C1 segment of cervical spinal cord (tissue), 14 donors: ENCODE measurements at places on chromosomes 11 and 22.

GRCh38 chr11:130068546-130068985, 1.1 kb upstream of the APLP2 start:
- no peak for DNase-seq

DNA sequence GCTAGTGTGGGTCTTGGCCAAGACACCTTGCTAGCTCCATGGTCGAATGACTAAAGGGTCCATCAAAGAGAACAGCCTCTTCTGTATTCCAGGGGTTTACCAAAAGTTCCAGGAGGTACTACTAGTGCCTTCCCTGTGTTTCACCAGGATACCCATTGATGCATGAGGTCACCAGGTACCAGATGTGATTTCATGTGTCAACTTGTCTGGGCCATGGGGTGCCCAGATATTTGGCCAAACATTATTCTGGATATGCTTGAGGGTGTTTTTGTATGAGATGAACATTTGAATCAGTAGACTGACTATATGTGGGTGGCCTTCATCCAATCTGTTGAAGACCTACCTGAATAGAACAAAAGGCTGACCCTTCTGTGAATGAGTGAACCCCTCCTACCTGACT, 92.8 kb downstream of the GALNT18 start:
- no peak for DNase-seq

DNA sequence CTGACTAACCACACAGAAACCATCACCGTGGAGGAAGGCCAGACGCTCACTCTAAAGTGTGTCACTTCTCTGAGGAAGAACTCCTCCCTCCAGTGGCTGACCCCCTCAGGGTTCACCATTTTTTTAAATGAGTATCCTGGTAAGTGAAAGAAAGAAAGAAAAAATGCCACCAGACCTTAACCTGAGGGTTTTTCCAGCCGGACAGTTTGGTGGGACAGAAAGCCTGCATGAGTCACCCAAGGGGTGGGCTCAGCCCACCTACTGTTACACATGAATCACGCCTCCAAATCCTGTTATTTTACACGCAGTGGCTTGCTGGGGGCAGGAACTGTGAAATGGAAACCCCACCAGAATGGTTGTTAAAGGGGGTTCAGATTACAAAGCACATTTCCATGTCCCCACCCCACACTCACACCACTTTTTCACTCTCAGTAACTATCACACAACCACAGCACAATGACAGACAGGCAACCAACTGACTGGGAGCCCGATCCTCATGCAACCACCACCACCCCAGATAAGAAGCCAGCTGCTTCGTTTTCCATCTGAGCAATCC, 11.9 kb downstream of the CRTAM start:
- no peak for DNase-seq

DNA sequence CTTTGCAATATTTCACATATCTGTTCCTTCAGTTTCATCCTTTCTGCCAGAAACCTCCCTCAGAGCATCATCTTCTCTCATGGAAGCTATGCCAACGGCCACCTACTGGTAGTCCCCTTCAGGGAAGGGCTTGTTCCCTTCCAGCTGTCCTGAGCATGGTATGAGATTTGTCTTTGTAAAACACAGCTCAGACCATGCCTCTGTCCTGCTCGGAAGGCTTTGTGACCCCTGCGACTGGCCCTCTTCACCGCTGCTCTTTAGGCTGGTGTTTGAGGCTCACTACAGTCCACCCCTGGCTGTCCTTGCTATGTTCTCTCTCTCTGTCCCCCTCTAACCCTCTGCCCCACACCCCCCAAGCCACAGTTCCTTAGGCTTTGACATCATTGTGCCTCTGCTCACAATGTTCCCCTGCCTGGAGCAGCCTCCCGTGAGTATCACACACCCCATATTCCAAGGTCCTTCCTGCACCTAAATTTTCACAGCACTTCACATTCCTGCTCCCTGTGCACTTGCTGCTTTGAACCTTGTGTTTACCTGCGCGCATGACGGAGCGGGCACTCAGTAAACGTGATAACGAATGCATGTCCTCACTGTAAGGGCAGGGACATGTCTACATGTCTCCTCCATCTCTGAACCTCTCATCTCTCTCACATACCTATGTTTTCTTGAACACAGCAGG, 24.0 kb upstream of the ACER3 start:
- DNase-seq, result no peak

- DNase-seq, result no peak
These were observed 106.4 kb upstream of the KIRREL3 start for GRCh38 chr11:127106938-127107337.

GRCh38 chr11:58900479-58901420, 38.5 kb upstream of the GLYATL1 start:
- peak; percentile 14 for DNase-seq

DNA sequence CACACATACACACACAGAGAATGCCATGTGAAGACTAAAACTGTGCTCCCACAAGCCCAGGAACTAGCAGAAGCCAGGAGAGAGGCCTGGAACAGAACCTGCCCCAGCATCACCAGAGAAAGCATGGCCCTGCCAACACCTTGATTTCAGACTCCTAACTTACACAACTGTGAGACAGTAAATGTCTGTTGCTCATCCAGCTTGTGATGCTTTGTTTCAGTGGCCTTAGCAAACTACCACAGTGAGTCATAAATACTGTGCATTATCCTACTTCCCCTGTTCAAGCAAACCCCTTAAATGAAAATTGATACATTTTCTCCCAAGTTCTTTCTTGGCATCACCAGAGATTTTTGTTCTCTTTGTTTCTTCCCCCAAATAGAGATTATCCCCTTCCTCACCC, 1539.4 kb upstream of the TENM4 start:
- no peak for DNase-seq

DNA sequence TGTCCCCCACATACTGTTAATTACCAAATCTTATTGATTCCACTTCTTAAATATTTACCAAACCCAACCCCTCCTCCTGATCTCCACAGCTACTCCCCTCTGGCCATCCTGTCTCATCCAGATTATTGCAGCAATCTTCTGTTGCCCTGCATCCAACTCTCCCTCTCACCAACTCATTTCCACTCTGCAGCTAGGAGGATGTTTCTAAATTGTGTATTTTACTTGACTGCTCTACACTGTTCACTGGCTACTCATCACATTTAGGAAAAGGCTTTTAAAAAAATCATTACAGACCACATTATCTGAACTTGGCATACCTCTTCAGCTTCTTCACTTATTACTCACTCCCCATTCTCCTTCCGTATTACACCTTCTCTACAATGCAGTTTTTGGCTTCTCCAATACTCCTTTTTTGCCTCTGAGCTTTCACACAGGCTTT, 117.9 kb downstream of the ATG16L2 start:
- DNase-seq, result no peak

DNA sequence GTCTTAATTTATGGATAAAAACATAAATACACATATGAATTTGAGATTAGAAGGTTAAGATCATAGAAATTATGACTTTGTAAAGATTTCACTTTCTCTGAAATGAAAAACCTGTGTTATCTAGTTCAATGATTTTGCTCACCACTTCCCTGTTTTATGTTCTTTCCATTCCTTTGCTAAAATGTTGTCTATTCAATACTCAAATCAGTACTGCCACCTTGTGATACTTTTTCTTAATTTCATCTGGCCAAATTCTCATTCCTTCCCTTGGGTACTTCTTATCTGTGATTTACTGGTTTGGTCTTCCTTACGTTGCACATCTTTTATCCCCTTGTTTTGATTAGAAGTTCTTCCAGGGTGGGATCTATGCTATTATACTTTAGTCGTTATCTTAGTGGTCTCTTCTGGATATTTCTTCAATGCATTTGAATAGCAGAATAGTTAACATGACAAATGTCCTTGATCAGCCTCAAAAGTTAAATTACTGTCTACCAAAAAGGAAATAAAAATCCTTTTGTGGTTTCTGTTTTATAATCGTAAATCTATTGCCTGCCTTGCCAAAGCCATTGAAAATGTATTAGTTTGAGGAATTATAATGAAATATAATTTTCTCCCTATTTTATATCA, 197.0 kb downstream of the PGR start:
- no peak for DNase-seq

GRCh38 chr11:35214792-35215193, 75.8 kb downstream of the CD44 start:
- no peak for DNase-seq

DNA sequence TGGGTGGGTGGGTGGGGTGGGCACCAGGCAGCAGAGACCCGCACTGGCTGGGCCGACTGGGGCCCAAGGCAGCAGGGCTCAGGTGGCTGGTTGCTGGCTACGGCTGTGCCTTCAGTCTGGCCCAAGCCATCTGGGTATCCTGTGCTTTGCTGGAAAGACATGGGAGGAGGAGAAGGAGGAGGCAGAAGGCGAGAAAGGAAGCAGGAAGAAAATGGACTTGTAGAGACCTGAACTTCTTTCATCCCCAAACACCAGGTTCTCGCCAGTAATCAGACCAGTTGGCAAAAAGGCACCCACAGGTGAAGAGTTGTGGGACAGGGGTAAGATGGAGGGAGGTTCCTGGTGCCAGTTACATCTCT, 78.8 kb downstream of the IGLL1 start:
- no peak for DNase-seq

DNA sequence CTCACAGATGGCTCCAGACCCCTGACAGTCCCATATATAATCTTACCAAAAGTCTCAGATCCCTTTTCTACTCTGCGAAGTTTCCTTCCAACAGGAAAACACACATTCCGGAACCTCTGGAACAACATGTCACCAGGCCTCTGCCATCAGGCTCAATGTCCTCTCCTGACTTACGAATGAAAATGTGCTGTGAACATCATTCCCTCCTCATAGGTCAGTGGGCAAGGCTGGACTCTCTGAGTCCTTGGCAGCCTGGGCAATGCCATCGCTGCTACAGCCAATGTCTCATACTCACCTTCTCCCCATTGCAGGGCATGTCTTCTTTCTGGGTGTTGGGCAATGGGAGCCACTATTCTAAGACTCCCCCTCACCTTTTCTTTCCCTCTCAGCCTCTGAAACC, 1.7 kb upstream of the HPX start:
- no peak for DNase-seq

- peak; percentile 18 for DNase-seq
These were observed at the start of gene C11orf97 for GRCh38 chr11:94511932-94512781. Gene C11orf97 (plus strand): TSS chr11:94512461. CDS start chr11:94512529, 68 bp downstream.

DNA sequence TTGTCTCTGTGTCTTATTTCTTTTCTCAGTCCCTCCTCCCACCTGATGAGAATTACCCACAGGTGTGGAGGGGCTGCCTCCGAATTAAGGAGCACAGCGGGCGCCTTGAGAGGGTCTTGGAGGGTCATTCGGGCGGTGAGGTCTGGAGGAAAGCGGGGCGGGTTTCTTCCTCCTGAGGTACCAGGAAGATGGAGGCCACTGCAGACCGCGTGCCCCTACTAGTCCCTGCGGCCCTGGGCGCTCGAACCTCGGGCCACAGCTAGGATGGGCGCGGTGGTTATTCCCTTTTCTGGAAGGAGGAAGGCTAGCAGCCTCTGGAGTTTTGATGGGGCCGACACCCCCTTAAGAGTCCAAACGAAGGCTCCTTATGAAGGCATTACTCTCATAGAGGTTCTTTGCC, 5.5 kb upstream of the FAM111A start:
- DNase-seq, result no peak

- no peak for DNase-seq
These were observed 661 bp upstream of the CDPF1 start for GRCh38 chr22:46250783-46251125.

GRCh38 chr11:120581313-120581712, 69.8 kb downstream of the GRIK4 start:
- DNase-seq, result no peak

DNA sequence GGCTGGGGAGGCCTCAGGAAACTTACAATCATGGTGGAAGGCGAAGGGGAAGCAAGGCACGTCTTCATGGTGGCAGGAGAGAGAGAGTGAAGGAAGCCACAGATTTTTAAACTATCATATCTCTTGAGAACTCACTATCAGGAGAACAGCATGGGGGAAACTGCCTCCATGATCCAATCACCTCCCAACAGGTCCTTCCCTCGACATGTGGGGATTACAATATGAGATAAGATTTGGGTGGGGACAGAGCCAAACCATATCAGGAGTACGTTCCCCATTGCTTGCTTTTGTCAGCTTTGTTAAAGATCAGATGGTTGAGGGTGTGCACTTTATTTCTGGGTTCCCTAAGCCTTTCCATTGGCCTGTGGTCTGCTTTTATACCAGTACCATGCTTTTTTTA, 53.7 kb upstream of the E2F8 start:
- no peak for DNase-seq

DNA sequence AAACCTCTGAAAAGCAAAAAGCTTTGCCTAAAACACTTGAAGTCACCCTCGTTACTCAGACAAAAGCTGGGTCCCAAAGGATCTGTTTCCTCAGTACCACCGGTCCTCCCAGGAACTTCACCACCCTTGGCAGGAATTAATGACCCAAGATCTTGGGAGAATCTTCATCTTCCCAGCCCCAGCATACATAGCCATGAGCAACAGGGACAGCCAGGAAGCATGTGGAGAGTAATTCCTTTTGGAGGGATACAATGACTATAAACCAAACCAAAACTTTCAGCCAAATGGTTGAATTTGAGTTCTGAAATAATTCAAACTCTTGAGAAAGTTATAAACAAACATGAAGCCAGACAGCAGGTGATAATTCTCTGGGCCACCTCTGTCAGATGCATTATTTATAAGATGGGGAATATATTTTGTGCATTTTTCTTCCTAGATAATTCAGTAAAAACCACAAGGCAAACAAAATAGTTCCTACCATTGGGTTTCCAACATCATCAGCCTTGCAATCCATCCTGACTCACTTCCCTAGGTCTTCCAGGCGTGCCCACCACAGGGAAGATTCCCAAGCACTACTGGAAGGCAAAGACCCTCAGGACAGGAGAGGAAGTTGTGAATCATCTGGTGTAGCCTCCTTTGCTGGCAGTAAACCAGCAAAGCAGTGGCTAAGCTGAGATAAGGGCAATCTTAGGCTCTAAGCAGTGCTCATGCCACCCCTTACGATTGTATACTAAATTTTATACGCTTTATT, 71.7 kb upstream of the DRD2 start:
- DNase-seq, result no peak

- DNase-seq, result no peak
These were observed 5.3 kb downstream of the CFL1 start for GRCh38 chr11:65852508-65853245.

DNA sequence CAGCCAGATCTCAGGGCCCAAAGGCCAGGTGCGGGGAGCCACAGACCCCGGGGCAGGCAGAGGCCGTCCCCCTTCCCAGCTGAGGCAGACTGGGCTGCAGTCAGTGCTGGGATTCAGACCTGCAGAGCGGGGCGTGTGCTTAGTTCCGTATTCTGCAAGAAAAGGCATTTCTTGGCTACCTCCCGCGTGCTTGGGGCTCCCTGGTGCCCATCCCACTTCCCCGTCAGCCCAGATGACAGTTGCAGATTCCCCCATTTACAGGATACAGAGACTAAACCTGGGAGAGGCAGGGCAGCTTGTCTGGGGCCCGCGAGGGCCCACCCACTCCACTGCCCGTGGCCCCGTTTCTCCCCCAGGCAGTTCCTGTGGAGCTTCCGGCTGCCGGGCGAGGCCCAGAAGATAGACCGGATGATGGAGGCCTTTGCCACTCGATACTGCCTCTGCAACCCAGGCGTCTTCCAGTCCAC, 18.3 kb downstream of the CYTH4 start:
- no peak for DNase-seq

- no peak for DNase-seq
These were observed 16.4 kb upstream of the JAM3 start for GRCh38 chr11:134052395-134052987.

- no peak for DNase-seq
These were observed 194.7 kb downstream of the OR4A47 start for GRCh38 chr11:48683226-48683720.
